Mesothelial cell of epicardium (in vitro differentiated cells): ENCODE measurements at places on chromosomes 16 and 17.

DNA sequence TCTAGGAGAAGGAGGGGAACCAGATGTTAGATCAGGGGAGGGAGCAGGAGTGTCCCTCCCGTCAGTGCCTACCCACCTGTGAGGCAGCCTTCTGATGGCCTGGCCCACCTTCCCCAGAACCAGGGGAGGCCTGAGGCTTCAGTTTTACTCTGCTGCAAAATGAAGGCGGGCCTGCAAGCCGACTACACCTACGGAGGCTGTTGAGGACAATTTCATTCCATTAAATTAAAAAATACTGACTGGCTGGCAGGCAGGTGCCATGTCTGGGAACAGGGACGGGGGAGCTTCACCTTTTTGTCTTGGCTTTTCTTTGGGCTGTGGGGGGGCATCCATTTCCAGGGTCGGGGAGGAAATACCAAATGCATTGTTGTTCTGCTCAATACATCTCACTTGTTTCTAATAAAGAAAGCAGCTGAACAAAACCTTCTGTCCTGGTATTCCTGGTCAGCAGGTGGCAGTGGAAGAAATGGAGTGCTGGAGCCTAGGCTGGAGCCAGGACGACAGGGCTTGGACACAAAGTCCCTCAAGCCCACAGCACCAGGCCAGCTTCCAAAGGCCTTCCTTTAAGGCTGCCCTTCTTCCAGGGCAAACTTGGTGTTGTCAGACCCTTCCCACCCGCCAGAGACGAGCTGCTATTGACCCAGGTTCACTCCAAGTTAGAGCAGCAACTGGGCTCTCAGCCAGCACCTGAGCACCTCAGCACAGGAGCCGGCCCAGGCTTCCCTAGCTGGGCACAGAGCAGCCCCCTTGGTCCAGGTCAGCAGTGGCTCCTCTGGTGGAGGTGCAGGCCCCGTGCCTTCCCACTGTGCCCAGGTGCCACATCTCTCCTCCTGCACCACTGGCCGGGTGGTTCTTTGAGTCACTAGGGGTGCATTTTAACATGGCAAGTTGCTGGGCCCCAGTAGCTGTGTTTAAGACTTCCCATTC, 23.5 kb downstream of the PLCD3 start:
- no peak for DNase-seq

GRCh38 chr17:56710986-56711385, 117.5 kb downstream of the NOG start:
- no peak for DNase-seq

GRCh38 chr16:23742766-23743165, 12.1 kb upstream of the CHP2 start:
- no peak for DNase-seq

- no peak for DNase-seq
Measured at GRCh38 chr16:2692948-2693651, 10.8 kb downstream of the KCTD5 start.

DNA sequence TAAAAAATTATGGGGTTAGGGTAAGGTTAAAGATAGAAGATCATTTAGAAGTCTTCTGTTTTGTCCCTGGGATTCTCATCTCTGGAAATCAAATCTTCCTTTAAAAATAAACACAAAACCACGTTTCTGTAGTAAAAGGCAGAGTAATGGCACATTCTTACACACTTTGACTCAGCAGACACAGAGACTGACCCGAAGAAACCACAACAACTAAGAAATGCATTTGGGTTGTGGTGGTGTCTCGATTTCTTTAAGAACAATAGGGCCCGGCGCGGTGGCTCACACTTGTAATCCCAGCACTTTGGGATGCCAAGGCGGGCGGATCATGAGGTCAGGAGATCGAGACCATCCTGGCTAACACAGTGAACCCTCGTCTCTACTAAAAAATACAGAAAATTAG, 54.9 kb upstream of the MYH10 start:
- DNase-seq = no peak

- no peak for DNase-seq
Measured at GRCh38 chr17:3552916-3553315, 4.7 kb downstream of the TRPV3 start.

DNA sequence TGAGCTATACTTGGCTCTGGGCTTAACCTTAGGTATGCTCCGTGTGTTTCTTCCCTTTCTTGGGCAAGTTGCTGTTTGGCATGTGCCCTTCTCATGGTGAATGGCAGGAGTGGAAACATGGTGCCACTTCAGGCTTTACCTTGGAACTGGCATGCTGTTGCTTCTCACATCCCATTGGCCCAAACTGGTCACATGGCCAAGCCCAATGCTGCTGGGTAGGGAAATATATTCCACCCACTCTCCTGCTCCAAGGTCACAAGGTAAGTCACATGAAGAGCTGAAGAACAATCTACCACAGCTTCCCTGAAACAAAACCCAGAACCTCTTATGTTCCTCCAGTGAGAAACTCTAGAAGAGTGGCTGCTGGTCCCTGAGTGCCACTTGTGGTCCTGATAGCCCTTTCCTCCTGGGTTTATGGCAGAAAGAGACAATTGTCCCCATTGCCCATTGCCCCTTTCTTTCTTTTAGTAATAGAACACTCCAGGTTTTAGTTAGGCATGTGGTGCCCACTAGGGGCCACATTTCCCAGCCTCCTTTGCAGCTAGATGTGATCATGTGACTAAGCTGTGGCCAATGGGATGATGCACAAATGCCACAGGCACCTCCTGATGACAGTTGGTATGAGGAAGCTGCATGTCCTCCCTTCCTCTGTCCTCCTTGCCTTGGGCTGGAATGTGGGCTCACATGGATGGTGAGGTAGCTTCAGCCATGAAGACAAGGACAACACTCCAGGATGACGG, 50.3 kb downstream of the MEOX1 start:
- DNase-seq = no peak

DNA sequence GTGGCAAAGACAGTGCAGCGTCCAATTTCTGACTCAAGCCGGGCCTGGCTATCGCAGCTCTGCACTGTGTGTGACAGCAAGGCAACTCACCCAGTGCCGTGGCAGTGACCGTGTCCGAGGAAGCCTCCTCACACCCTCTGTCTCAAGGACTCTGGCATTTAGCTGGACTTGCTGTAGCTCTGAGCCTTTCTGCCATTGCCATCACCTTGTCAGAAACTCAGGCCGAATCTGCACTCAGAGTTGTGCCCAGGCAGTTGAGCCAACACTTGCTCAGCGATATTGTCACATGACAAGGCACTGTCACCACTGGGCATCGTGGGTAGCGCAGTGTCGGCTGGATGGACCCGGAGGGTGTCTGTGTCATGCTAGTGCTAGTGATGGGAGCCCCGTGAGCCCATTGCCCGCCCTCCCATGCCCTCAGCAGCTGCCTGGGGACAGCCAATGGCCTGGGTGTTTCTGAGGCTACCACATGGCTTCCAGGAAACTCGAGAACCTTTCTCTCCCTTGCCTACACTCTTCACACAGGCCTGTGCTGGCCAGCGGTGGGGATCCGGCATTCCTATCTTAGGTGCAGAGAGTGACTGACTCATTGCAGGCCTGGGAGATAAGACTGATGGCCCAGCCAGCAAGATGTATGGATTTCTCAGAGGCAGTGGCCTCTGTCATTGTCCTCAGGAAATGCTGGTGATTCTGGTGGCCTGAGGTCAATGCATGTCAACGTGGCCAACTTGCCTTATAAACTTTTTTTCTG, 22.1 kb upstream of the STH start:
- no peak for DNase-seq
